ENCODE measurements at places on chromosomes 5 and 9. TPM values are rescaled to one million over a fixed set of nuclear protein-coding genes. Genes with fewer than 3 reads are reported as not detected.

The CFAP90 gene
- total RNA-seq = 14.2 TPM

The SLC45A2 gene
- 0.40 TPM for total RNA-seq

The ARL14EPL gene
- total RNA-seq = not detected

The SLC25A2 gene
- 0.83 TPM for total RNA-seq

The MOB3B gene
- total RNA-seq = 8.7 TPM

The SLC27A6 gene
- total RNA-seq = 3.4 TPM

The AGXT2 gene
- not detected for total RNA-seq

The GNA14 gene
- total RNA-seq = 15.1 TPM

The SPINK4 gene
- not detected for total RNA-seq

The REEP2 gene
- 1.1 TPM for total RNA-seq

The SLC34A1 gene
- total RNA-seq = not detected

The RANBP3L gene
- 1.1 TPM for total RNA-seq

The LHX3 gene
- not detected for total RNA-seq

The NR3C1 gene
- total RNA-seq = 70.0 TPM
